ENCODE measurements at places on chromosomes 2 and 18.

- peak; percentile 20 for DNase-seq
Observed at GRCh38 chr18:73908323-73908722, 239.3 kb downstream of the FBXO15 start.

GRCh38 chr2:181157326-181157725 is 176.9 kb downstream of the UBE2E3 start:
- DNase-seq: no peak

DNA sequence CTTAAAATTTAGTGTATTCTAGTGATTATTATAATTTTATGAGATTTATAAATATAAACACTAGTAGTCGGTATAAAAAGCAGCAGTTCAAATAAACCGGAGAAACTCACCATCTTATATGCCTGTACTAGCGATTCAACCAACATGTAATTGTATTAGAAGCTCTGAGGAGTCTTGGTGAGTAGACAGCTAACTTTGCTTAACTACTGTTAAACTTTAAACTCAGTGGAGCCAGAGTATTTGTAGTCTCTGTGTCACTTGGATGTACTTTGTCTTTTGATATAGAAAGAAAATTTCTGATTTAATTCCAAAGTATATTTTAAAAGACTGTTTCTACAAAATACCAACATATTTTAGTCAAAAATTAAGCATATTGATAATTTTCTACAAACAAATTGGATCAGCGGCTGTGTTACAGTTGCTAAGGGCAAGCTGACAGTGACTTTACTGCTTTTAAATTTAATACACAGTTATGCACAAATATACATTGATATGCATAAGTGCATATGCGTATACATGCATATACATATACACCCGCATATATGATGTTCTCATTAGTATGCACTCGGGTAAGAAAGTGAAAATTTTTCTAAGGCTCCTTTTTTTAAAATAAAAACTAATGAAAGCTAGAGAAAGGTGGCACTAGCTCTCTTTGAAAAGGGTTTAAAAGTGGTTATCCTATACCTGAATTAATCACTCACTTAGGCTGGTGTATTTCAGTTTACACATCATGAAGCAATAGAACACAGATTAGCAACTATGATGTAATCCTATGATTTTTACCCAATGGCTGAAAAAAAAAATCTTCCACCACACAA is 374.5 kb downstream of the NCKAP5 start:
- DNase-seq: no peak

DNA sequence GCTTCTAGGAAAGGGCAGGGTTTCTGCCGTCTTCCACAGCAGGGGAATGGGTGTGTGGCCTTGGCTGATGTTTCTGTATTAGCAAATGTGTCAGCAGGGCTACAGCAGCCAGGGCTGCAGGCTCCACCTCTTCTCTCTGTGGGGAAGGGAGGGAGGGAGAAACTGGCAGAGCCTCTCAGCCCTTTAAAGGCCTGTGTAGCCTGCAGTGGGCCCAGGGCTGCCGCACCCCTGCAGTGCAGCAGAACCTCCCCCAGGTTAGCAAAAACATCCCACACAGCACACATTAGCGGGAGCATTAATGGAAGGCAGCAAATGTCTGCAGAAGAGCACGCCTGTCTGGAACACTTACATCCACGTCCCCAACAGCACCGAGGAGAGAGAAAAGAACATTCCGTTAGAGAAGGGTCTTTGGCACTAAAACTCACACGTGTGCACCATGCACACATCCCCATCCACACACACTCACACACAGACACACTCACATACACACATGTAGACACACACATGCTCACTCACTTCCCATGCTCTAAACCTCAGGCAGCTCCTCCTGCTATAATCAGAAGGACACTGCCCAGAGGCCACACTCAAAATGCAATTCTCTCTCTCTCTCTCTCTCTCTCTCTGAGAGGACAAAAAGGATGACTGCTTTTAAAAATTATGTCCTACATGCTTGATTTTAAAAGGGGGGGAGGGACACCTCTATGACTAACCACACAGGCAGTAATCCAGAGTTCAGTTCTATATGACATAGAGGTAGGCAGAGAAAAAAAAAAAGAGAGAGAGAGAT is 24.1 kb downstream of the MRPL35 start:
- no peak for DNase-seq

GRCh38 chr2:40721595-40721994 is 269.7 kb upstream of the SLC8A1 start:
- no peak for DNase-seq

DNA sequence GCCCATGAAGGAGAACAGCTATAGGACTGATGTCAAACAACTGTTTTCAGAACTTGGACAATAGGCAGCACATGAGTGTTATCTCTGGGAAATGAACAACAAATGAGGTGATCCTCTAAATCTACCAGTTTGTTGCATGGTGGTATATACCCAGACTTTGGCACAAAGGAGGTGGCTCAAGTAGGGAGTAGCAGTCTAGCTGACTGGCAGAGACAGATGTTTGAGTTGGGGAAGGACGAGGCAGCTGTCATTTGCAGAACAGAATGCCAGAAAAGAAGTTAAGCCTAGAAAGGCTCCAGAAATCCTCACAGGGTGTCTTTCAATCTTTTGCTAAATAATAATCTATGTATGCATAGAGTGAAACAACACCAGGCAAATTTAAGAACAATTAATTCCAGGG is 47.4 kb downstream of the RPE start:
- DNase-seq: no peak

DNA sequence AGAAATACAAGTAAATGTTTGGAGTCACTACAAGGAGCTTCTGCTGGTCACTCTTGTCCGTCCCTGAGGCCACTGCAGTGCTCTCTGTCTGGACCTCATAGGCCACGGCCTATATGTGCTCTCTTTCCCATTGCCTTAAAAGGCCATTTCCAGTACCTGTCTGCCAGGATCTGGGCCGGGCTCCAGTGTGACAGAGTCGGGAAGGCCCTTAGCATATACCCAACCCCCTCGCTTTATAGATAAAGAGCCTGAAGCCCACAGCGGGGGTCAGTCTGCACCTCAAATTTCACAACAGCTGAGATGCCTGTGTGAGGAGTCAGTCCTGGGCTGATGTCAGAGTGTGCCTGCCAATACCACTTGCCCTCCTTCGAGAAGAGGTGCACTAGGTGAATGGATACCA is 39.9 kb downstream of the ADD2 start:
- DNase-seq: no peak

DNA sequence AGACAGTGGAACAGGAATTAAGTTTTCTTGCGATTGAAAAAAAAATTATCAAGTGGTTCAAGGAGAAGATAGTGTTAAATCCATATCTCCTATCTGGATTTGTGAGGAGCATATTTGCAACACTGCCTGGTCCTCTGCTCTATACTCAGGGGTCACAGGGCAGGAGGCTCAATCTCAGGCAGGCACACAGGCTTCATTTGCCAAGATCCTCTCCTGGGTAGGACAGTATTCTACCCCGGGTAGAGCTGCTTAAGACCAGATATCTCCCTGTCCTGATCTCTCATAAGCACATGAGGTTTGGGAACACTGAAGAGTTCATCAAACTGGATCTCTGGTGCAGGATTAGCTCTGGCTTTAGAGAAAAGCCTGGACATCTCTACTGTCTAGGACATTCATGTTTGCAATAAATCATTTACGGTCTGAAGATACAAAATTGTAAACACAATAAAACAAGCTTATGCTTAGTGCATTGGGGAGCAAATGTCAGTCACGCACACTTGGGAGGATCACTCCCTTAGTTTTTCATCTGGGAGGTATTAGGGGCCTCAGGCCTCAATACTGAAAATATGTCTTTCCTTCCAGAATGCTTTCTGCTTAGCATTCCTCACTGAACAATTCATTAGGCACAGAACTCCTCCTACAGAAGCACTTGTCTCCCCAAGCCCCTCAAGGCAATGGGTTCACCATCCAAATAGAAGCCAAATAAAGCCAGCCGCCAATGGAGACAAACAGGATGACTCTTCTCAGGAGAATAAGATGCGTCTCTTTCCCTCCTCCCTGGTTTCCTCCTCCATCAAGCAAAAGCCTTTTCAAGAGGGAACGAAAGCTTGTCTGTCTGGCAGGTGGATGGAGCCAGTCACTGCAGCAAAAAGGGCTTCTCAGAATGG is 34.1 kb upstream of the LCLAT1 start:
- DNase-seq: no peak

DNA sequence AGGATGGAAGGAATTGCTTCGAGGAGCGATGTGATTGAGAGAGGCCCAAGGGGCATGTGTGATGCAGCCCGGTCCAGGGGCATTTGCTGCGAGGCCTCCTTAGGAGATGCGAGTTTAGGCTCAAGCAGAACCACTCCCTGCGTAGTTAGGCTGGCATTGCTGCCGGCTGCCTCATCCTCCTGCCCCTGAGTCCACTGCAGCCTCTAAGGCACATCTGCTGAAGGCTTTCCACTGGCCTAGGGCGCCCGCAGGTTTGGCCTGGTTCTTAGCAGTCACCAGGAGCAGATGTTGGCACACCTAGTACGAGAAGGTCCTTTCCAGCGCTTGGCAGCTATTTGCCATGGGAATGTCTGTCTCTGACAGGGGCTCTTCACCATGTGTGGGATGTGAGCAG is 20.7 kb downstream of the INPP5D start:
- no peak for DNase-seq

- no peak for DNase-seq
Observed at GRCh38 chr18:8507361-8507760, 101.9 kb upstream of the RAB12 start.

DNA sequence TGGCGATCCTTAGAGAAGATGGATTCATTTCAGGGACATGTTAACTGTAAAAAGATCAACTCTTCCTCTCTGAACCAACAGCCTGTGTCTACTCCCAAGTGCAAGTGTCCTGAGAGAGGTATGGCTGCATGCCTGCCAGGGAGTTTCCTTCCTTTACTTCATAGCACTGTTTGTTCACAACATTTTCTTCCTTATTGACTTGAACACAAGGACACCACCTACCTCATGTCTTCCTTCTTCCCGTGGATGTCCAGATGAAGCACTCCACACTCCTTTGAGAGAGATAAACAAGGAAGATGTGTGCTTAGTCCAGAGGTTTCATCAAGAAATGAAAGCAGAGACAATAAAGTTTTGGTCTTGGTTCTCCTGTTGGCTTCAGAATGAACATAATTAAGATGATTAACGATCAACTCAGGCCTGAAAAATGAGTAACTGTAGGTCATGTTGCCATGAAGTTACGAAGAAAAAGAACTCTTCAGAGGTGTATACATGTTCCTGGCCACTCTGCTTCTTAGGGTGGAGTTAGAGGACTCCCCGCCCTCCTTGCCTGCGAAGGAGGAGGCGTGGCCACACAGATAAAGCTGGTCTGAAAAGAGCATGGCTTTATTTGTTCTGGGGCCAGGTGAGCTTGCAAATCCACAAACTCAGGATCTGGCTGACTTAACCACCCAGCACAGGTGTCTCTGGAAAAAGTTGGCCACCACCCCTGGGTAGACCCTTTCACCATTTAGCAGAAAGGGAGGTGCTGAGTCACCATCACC is 155.0 kb upstream of the KCTD1 start:
- DNase-seq: no peak

- no peak for DNase-seq
Observed at GRCh38 chr2:69768789-69769188, 26.9 kb downstream of the ANXA4 start.

- DNase-seq: no peak
Observed at GRCh38 chr2:79327460-79327859, 167.9 kb upstream of the REG3A start.

- no peak for DNase-seq
Observed at GRCh38 chr2:10439185-10439879, 8.8 kb downstream of the ODC1 start.

DNA sequence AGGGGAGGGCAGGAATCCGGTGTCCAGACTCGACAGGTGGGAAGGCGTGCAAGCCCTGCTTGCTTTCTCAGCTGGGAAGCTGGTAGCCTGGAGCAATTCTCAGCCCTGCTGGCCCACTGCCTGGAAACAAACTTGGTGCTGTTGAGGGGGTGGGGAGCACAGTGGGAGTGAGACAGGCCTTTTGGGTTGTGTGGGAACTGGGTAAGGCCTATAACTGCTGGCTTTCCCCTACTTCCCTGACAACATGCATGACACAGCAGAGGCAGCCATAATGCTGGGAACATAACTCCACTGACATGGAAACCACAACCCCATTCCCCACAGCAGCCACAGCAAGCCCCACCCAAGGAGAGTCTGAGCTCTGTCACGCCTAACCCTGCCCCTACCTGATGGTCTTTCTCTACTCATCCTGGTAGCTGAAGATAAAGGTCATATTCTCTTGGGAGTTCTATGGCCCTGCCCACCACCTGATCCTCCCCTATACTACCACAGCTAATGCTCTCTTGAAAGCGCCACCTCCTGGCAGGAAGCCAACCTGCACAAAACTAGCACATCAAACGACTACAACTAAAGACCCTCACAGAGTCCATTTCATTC is 122.9 kb upstream of the ACVR1C start:
- peak; percentile 23 for DNase-seq

DNA sequence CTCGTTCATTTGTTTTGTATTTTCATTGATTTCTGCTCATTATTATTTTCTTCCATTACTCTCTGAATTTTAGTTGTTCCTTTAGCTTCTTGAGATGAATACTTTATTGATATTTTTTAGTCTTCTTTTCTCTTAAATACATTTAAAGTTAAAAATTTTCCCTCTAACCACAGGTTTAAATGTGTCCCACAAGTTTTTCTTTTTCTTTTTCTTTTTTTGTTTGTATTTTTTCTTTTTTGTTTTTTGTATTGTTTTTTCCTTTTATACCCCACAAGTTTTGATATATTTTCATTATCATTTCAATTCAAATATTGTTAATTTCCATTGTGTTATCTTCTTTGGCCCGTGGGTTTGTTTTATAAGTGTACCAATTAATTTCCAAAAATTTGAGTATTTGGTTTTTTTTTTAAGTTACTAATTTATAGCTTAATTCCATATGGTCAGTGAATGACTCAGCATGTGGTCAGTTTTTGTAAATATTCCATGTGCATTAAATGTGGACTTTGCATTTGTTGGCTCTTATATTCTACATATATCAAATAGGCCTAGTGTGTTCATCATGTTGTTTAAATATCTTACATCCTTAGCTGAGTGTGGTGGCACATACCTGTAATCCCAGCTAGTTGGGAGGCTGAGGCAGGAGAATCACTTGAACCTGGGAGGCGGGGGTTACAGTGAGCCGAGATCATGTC is 16.2 kb downstream of the CENPO start:
- DNase-seq: no peak

- no peak for DNase-seq
Observed at GRCh38 chr2:239985356-239985755, 39.8 kb downstream of the NDUFA10 start.

GRCh38 chr18:598124-598589 is 1.4 kb downstream of the CLUL1 start:
- DNase-seq: no peak

- no peak for DNase-seq
Observed at GRCh38 chr18:76098674-76099411, 396.2 kb downstream of the ZNF516 start.
